Esophagus squamous epithelium (tissue), 5 donors: ENCODE measurements at places on chromosomes 12 and 14. TPM values are rescaled to one million over a fixed set of nuclear protein-coding genes. Genes with fewer than 3 reads are reported as not detected.
A peak's percentile ranks its signal among the peaks of the same experiment; 100 is the strongest.

- H3K27ac ChIP-seq = peak overlapping the region; percentile 91
- H3K4me1 ChIP-seq = peaks cover 48% of the 10 kb centered on the region
- no peaks in the 10 kb centered on the region for H3K27me3 ChIP-seq
- H3K36me3 ChIP-seq = no peaks in the 10 kb centered on the region
- DNase-seq = no peak
- peak overlapping the region; percentile 80 for H3K4me3 ChIP-seq
Measured at GRCh38 chr12:6925239-6925539, 2.6 kb upstream of the ATN1 start.

Gene BDKRB2
- total RNA-seq = 20.4 TPM

Gene KRT73
- not detected for total RNA-seq

Gene SUOX
- 30.0 TPM for total RNA-seq

GRCh38 chr12:15886372-15887042, 4.3 kb downstream of the STRAP start:
- no peaks in the 10 kb centered on the region for H3K27me3 ChIP-seq
- DNase-seq = no peak
- H3K4me1 ChIP-seq = peaks cover 9% of the 10 kb centered on the region
- no peaks in the 10 kb centered on the region for H3K36me3 ChIP-seq
- H3K27ac ChIP-seq = no peak overlapping the region

- H3K36me3 ChIP-seq = no peaks in the 10 kb centered on the region
- H3K27me3 ChIP-seq = no peaks in the 10 kb centered on the region
- H3K4me3 ChIP-seq = no peak overlapping the region
- no peaks in the 10 kb centered on the region for H3K4me1 ChIP-seq
Measured at GRCh38 chr12:59874781-59875180, 279.0 kb downstream of the SLC16A7 start.

Gene PLEK2
- 7.6 TPM for total RNA-seq

Gene IL22
- not detected for total RNA-seq

DNA sequence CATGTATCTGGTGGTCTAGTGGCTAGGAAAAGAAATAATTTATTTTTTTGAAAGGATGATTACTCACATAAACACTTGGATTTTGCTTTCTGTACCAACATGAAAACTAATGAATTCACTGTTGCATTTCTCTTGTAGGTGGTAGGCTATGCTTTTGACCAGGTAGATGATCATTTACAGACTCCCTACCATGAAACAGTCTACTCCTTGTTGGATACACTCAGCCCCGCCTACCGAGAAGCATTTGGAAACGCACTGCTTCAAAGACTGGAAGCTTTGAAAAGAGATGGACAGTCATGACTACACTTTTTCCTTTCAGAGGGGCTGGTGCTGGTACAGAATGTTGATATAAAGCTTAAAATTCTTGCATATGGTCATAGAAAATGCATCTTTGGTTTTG, 6.5 kb upstream of the AK7 start:
- DNase-seq = no peak
- no peaks in the 10 kb centered on the region for H3K27me3 ChIP-seq
- H3K4me1 ChIP-seq = no peaks in the 10 kb centered on the region
- H3K4me3 ChIP-seq = no peak overlapping the region
- H3K27ac ChIP-seq = no peak overlapping the region

GRCh38 chr12:42284157-42284556, 41.7 kb downstream of the ZCRB1 start:
- H3K4me3 ChIP-seq = no peak overlapping the region
- H3K36me3 ChIP-seq = no peaks in the 10 kb centered on the region
- DNase-seq = no peak

- H3K27me3 ChIP-seq = no peaks in the 10 kb centered on the region
- H3K27ac ChIP-seq = no peak overlapping the region
- no peak for DNase-seq
Measured at GRCh38 chr12:109239179-109239578, 69.9 kb downstream of the FOXN4 start.
